Activated CD8-positive, alpha-beta T cell treated with anti-CD3 and anti-CD28 coated beads, Interleukin-2, amount 10 ng/mL, durations not matched to agents 7 days and 5 days (primary cell): ENCODE measurements at places on chromosomes 6 and 20.

- no peaks in the 10 kb centered on the region for H3K36me3 ChIP-seq
- DNase-seq: no peak
- H3K27me3 ChIP-seq: no peaks in the 10 kb centered on the region
- no peaks in the 10 kb centered on the region for H3K4me1 ChIP-seq
- no peak overlapping the region for H3K27ac ChIP-seq
- no peak overlapping the region for H3K4me3 ChIP-seq
Measured at GRCh38 chr6:113564371-113565171, 292.6 kb upstream of the MARCKS start.

- H3K36me3 ChIP-seq: no peaks in the 10 kb centered on the region
- no peak for DNase-seq
- no peak overlapping the region for H3K27ac ChIP-seq
- no peaks in the 10 kb centered on the region for H3K4me1 ChIP-seq
- H3K27me3 ChIP-seq: peaks cover 18% of the 10 kb centered on the region
Measured at GRCh38 chr6:168105813-168106632, 27.0 kb upstream of the FRMD1 start.

- H3K4me3 ChIP-seq: no peak overlapping the region
- no peaks in the 10 kb centered on the region for H3K36me3 ChIP-seq
- H3K27me3 ChIP-seq: peaks cover 15% of the 10 kb centered on the region
- no peak overlapping the region for H3K27ac ChIP-seq
- H3K4me1 ChIP-seq: peaks cover 18% of the 10 kb centered on the region
Measured at GRCh38 chr20:5918856-5919625, 31.3 kb downstream of the TRMT6 start.

GRCh38 chr20:920311-920710 lies 4.2 kb upstream of the ANGPT4 start:
- peaks cover 2% of the 10 kb centered on the region for H3K27me3 ChIP-seq
- H3K27ac ChIP-seq: no peak overlapping the region
- no peak for DNase-seq
- H3K4me1 ChIP-seq: no peaks in the 10 kb centered on the region

- H3K27ac ChIP-seq: no peak overlapping the region
- no peak for DNase-seq
- no peak overlapping the region for H3K4me3 ChIP-seq
- peaks cover 35% of the 10 kb centered on the region for H3K27me3 ChIP-seq
- no peaks in the 10 kb centered on the region for H3K4me1 ChIP-seq
Measured at GRCh38 chr20:36153736-36154699, 522 bp upstream of the EPB41L1 start.

- no peak overlapping the region for H3K4me3 ChIP-seq
- H3K27ac ChIP-seq: no peak overlapping the region
- H3K27me3 ChIP-seq: no peaks in the 10 kb centered on the region
- no peaks in the 10 kb centered on the region for H3K36me3 ChIP-seq
Measured at GRCh38 chr6:112485827-112486212, 138.7 kb downstream of the RFPL4B start.

- H3K36me3 ChIP-seq: no peaks in the 10 kb centered on the region
- DNase-seq: no peak
- H3K27me3 ChIP-seq: no peaks in the 10 kb centered on the region
- no peak overlapping the region for H3K27ac ChIP-seq
- H3K4me1 ChIP-seq: peaks cover 11% of the 10 kb centered on the region
Measured at GRCh38 chr20:57663681-57664451, 43.6 kb upstream of the ZBP1 start.

- H3K27me3 ChIP-seq: no peaks in the 10 kb centered on the region
- no peaks in the 10 kb centered on the region for H3K36me3 ChIP-seq
- no peak for DNase-seq
- no peak overlapping the region for H3K27ac ChIP-seq
- peaks cover 4% of the 10 kb centered on the region for H3K4me1 ChIP-seq
Measured at GRCh38 chr20:34595377-34596184, 37.1 kb downstream of the MAP1LC3A start.

GRCh38 chr20:62413025-62413570 lies 6.0 kb upstream of the CABLES2 start:
- H3K4me3 ChIP-seq: no peak overlapping the region
- peaks cover 10% of the 10 kb centered on the region for H3K4me1 ChIP-seq
- no peak for DNase-seq
- no peaks in the 10 kb centered on the region for H3K27me3 ChIP-seq

DNA sequence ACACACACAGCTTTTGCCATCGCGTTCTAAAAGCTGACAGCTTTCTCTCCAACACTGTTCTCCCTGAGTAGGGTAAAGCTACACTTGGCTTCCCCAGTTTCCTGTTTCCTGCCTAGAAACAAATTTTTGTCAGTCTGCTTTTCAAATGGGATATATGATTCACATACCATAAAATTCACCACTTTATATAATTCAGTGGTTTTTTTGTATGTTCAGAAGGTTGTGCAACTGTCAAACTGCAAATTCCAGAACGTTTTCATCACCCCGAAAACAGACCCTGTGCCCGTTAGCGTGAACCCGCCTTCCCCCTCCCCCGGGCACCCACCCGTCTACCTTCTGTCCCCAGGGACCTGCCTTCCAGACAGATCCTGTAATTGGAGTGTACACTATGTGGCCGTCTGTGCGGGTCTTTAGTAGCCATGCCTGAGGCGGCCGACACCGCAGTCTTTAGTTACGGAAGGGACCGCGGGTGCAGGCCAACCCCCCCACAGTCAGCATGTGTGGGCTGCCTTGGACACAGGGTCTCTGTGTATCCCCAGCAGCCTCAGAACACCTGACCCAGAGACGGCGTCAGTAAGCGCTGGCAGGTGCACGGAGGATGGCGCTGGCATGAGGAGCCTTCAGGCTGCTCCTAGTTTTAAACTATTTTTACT lies 16.6 kb downstream of the HRH3 start:
- H3K4me3 ChIP-seq: no peak overlapping the region
- H3K36me3 ChIP-seq: peaks cover 29% of the 10 kb centered on the region
- H3K4me1 ChIP-seq: no peaks in the 10 kb centered on the region

GRCh38 chr6:89530982-89531381 lies 98.0 kb downstream of the ANKRD6 start:
- H3K36me3 ChIP-seq: no peaks in the 10 kb centered on the region
- no peak for DNase-seq
- no peak overlapping the region for H3K4me3 ChIP-seq
- no peaks in the 10 kb centered on the region for H3K27me3 ChIP-seq
- no peaks in the 10 kb centered on the region for H3K4me1 ChIP-seq

GRCh38 chr6:129679758-129680157 lies 30.2 kb downstream of the ARHGAP18 start:
- no peak overlapping the region for H3K27ac ChIP-seq
- H3K36me3 ChIP-seq: peaks cover 26% of the 10 kb centered on the region
- no peak overlapping the region for H3K4me3 ChIP-seq
- no peak for DNase-seq
- peaks cover 48% of the 10 kb centered on the region for H3K4me1 ChIP-seq
- H3K27me3 ChIP-seq: no peaks in the 10 kb centered on the region

GRCh38 chr20:40630099-40630498 lies 58.9 kb downstream of the MAFB start:
- no peaks in the 10 kb centered on the region for H3K27me3 ChIP-seq
- no peak for DNase-seq
- H3K36me3 ChIP-seq: no peaks in the 10 kb centered on the region
- H3K4me3 ChIP-seq: no peak overlapping the region
- H3K27ac ChIP-seq: no peak overlapping the region
- H3K4me1 ChIP-seq: no peaks in the 10 kb centered on the region

GRCh38 chr6:140108167-140108566 lies 733.7 kb upstream of the CITED2 start:
- DNase-seq: no peak
- no peaks in the 10 kb centered on the region for H3K4me1 ChIP-seq
- H3K27ac ChIP-seq: no peak overlapping the region
- H3K36me3 ChIP-seq: no peaks in the 10 kb centered on the region
- no peak overlapping the region for H3K4me3 ChIP-seq
- H3K27me3 ChIP-seq: peaks cover 6% of the 10 kb centered on the region

DNA sequence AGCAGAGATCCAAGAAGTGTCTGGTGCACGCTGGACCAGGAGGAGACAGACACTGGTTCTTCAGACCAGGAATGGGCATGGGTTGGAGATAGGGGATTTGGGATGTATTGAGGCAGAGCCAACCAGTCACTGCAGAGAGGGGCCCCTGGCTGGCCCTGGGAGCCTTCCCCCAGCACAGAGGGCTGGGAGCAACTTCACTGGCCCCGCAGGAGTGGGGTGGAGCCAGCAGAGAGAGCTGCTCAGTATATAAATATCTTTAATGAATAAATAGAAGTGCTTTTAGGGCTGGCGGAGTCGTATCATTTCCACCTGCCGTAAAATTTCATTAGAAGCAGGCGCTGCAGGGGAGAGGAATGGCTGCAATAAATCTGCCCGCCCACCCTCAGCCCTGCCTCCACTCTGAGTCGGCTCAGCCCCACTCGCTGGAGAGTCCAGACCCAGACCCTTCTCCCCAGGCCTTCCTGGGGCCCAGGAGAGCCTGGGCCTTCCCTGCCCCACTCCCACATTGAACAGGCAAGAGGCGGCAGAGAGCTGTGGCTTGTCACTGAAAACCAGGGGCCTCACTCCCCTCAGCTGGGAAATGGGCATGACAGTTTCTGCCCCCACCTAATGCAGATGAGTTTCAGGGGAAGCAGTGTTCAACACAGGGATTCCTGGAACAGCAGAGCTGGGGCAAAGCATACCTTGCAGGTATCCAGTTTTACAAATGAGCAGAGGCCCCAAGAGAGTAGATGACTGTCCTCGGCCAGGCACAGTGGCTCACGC lies 23.9 kb upstream of the VSTM2L start:
- no peaks in the 10 kb centered on the region for H3K4me1 ChIP-seq
- H3K4me3 ChIP-seq: no peak overlapping the region
- H3K27ac ChIP-seq: no peak overlapping the region
- H3K36me3 ChIP-seq: peaks cover 3% of the 10 kb centered on the region
- H3K27me3 ChIP-seq: no peaks in the 10 kb centered on the region
- no peak for DNase-seq

DNA sequence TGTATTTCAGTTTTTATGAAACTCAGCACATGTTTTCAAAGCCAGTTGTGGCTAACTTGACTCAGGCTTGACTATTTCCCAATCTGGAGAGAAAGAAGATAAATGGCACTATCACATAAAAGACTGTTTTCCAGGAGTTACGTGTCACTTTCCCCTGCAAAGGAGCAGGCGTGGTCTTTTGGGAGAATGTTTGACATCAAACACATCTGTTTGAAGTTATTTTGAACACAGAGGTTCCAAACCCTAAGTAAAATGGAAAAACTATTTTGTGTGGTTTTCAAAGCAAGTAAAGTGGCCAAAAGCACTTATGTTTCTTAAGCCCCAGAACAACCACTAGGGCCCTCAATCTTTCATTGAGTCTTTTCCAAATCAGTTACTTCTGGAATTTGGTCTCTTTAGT lies 89.7 kb downstream of the FOXF2 start:
- H3K36me3 ChIP-seq: no peaks in the 10 kb centered on the region
- DNase-seq: no peak
- peaks cover 16% of the 10 kb centered on the region for H3K27me3 ChIP-seq
- no peak overlapping the region for H3K4me3 ChIP-seq
- no peaks in the 10 kb centered on the region for H3K4me1 ChIP-seq
